ENCODE measurements at places on chromosomes 5 and 9.

- no peak for DNase-seq
Measured at GRCh38 chr5:111774525-111774924, 17.5 kb upstream of the NREP start.

DNA sequence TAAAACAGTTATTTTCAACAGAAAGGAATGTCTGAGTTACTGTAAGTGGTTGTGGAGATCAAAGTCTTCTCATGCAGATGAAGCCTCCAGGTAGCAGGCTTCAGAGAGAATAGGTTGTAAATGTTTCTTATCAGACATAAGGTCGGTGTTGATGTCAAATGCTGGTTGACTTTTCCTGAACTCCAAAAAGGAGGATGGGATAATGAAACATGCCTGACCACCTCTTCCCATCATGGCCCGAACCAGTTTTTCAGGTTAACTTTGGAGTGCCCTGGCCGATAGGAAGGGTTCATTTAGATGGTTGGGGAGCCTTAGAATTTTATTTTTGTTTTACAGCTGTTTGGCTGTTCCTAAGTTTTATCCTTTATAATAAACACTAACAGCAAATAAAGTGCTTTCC is 478.4 kb downstream of the ACTL7B start:
- DNase-seq = no peak

GRCh38 chr5:171961117-171961516 is 45.3 kb downstream of the FBXW11 start:
- no peak for DNase-seq

DNA sequence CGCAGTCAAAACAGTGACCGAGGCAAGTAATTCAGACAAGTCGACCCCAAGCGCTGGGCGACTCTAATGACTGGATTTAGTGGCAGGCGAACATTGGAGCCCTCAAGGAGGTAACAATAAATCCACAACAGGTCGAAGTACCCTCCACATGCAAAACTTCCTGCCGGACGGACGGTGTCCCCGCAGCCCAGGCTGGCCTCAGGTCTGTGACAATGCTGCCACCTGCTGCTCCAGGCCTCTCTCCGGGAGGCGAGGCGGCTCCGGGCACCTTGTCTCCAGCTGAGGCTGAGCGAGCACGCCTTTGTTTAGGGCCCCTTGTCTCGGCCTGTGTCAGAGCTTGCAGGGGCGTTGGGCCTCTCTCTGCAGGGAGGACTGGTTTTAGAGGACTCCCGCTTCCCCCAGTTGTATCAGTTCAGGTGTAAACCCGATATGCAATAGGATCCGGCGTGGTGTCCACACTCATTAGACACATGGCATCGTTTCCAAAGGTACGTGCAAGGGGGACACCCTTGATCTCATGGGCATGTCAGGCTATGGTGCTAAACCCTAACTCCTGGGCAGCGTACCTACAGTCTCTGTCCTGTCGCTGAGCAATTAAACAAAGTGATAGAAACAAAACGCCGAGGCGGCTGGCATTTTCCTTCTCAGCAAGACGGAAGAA is 628.0 kb upstream of the ADAMTS16 start:
- no peak for DNase-seq

GRCh38 chr5:133782736-133783135 is 170.4 kb upstream of the FSTL4 start:
- no peak for DNase-seq

GRCh38 chr9:35906923-35907699 is 1.1 kb downstream of the HRCT1 start:
- DNase-seq = no peak

- DNase-seq = no peak
Measured at GRCh38 chr9:77597057-77597456, 51.1 kb downstream of the GNA14 start.

GRCh38 chr5:82861701-82862100 is 215.5 kb downstream of the TMEM167A start:
- DNase-seq = no peak
